Dermis microvascular lymphatic vessel endothelial cell (primary cell): ENCODE measurements at places on chromosomes 2 and 18. TPM values are rescaled to one million over a fixed set of nuclear protein-coding genes. Genes with fewer than 3 reads are reported as not detected.

- DNase-seq: no peak
These were observed 125.9 kb downstream of the MSH2 start for GRCh38 chr2:47528874-47529273.

- DNase-seq: no peak
These were observed 868 bp downstream of the HSBP1L1 start for GRCh38 chr18:79965119-79965902.

- no peak for DNase-seq
These were observed 176.0 kb downstream of the SMAD2 start for GRCh38 chr18:47754311-47755101.

- DNase-seq: no peak
These were observed 148.8 kb downstream of the ANKRD44 start for GRCh38 chr2:197161774-197162173.

DNA sequence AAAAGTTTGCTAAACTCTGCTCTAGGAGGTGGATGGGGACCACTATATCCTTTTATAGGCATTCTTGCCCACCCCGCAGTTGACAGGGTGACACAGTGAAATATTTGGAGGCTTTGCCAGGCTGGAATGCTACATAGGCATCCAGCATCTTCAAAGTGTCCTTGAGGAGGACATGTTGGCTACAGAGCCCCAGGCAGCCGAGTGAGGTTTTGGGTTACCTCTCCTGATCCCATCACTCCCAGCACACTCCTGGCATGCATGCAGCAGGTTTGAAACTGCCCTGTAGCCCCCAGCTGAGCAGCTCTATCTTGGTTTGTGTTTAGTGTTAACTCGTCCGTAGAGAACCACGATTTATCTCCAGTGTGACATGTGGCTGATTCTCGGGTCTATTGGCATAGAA is 7.3 kb downstream of the FOSL2 start:
- DNase-seq: no peak

- DNase-seq: no peak
These were observed 533.8 kb downstream of the ADCYAP1 start for GRCh38 chr18:1438458-1438910.

DNA sequence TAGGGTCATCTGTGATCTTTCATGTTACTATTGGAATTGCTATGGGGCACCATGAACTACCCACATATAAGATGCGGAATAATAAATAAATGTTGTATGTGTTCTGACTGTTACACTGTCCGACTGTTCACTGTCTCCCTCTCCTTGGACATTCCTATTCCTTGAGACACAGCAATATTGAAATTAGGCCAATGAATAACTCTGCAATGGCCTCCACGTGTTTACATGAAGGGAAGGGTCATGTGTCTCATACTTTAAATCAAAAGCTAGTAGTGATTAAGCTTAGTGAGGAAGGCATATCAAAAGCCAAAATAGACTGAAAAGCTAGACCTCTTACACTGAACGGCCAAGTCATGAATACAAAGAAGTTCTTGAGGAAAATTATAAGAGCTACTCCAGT is 751.3 kb downstream of the SOCS6 start:
- no peak for DNase-seq

GRCh38 chr2:173132531-173132930 is 56.9 kb downstream of the MAP3K20 start:
- DNase-seq: no peak

DNA sequence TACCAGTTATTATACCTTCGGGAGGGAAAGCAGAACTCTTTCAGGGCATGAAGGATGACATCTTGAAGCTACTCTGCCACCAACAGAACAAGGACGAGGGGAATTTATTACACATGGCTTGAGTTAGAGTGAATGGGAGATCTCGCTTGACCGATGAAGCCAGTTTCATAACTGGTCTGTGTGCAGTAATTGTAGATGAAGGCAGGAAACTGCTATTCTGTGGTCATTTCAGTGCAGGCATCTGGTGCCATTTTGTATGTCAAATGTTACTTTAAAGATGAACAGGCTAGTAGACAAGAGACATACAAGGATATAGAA is 20.5 kb downstream of the GREB1 start:
- DNase-seq: no peak

DNA sequence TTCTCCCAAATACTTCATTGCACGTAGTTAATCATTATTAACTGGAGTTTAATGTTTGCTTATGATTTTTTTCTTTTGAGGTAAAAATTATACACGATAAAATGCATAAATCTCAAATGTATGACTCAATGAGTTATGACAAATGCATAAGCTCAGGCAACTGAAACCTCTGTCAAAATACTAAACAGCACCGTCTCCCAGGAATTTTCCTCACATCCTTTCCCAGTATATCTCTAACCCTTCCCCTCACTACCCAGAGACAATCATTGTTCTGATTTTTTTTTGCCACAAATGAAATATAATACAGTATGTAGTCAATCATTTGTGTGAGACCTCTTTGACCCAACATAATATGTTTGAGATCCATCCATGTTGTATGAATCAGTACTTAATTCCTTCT is 606.5 kb downstream of the CPS1 start:
- no peak for DNase-seq

DNA sequence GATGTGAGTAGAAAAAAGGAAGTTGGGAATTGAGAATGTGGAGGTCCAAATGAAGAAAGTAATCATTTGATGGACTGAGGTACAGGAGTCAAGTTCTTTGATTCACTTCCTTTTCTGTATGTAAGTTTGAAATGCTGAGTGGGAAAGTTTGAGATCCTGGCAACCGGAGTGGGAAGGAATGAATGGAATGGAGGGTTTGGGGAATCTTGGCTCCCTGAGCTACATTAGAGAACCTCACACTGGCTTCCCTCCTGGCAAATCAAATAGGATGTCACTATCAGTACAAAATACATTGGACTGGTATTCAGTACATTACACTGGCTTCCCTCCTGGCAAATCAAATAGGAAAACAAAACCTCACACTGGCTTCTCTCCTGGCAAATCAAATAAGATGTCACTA is 9.8 kb upstream of the RNF138 start:
- peak; percentile 4 for DNase-seq

GRCh38 chr2:217048730-217049129 is 188.9 kb upstream of the TNP1 start:
- no peak for DNase-seq

GRCh38 chr2:46569061-46569560 is 89.7 kb downstream of the TMEM247 start:
- DNase-seq: no peak

GRCh38 chr2:119350311-119350998 is 16.2 kb downstream of the C2orf76 start:
- DNase-seq: no peak

DNA sequence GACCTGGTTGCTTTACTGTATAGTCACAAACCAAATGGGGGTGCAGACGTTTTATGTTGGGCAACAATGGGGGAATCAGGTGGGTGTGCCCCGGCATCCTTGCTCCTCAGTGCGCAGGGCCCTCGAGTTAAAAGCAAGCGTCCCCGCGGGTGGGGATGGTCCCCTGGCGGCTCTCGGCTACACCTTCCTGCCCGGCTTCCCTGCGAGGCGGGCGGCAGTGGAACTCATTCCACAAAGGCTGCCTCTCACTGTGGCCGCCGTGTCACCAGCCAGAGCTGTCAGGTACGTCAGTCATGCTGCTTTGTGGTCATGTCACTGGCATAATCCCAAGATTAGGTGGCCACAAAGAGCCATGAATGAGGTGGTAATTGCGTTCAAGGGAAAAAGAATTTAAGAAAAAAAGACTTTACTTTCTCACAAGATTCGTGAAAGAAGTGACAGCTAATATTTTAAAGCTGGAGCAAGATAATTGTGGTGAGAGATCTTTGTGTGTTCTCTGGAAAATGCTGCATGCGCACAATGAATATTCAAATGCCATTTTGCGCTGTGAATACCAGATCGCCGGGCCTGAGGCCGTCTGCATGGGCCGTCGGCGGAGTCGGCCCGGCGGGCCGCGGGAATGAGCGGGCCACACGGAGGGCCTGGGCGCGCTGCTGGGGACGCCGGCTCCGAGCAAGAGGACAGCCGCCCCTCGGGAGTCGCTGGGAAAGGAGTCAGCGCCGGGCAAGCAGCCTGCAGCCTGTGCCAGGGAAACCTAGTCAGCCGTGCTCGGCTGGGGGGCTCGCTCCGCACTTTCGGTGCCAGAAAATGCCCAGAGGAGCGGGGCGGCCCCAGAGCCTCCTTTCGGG is 82.3 kb upstream of the LDLRAD4 start:
- peak; percentile 8 for DNase-seq

DNA sequence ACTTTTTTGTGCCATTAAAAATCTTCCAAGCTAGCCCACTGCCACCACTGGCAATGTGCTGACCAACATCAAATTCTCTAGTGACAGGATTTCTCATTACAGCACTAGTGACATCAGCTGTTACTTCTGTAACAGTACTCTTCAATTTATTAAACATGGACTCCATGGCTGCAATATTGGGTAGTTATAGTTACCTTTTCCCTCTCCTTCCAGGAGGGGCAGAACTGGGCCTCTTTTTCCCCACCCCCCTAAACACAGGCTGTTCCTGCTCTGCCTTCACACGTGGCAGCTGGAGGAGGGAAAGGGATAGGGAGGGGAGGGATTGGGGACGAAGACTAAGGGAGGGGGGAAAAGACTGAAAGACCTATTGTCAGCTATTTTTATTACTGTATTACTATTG is 38.1 kb downstream of the TRAK2 start:
- DNase-seq: peak; percentile 5

DNA sequence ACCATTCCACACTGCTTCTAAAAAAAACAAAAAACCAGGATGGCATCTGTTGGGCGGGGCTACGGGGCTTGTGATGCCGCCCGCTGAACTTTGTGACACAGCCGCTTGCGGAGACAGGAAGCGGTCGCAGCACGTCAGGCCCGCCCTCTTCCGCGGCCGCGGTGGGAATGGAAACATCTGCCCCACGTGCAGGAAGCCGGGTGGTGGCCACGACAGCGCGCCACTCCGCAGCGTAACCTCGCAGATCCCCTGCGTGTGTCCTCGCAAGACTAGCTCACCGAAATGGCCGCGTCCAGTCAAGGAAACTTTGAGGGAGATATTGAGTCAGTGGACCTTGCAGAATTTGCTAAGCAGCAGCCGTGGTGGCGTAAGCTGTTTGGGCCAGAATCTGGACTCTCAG is 168.5 kb downstream of the SUCLG1 start:
- no peak for DNase-seq

GRCh38 chr2:109439390-109439786 is 174.4 kb downstream of the SEPTIN10 start:
- no peak for DNase-seq

DNA sequence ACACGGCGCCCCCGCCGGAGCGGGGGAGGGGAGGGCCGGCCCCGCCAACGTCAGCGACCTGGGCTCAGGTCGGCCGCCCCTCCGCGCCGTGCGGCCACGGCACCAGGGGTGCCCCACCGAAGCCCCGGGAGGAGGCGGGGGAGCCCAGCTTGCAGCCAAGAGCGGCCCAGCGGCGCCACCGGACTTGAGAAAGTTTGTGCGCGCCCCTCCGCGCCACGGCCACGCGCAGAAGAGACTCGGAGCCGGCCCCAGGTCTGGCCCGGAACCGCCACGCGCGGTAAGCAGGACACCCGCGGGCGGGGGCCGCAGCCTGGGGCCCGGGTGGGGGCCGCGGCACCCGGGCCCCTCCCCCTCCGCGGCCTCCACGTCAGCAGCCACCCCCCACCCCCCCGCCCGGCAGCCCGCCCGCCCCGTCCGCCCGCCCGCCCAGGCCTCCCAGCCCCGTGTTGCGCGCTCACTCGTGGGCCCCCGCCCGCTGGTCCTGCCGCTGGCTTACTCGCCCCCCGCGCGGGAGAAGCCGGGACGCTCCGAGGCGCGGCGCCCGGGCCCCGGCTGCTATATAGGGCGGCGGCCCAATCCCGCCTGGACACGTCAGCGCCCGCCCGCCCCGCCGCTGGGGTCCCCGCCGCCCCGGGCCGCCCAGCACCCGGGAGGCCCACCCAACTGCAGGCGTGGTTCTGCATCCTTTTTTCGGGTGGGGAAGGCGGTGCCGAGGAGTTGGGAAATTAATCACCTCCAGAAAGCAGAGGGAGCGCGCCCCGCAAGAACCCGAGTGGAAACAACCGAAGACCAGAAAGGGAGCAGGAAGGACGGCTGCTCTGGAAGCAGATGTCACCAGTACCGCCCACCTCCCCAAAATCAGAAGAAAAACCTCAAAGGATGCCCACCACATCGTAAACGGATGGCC is 42.9 kb downstream of the HDLBP start:
- DNase-seq: no peak

DNA sequence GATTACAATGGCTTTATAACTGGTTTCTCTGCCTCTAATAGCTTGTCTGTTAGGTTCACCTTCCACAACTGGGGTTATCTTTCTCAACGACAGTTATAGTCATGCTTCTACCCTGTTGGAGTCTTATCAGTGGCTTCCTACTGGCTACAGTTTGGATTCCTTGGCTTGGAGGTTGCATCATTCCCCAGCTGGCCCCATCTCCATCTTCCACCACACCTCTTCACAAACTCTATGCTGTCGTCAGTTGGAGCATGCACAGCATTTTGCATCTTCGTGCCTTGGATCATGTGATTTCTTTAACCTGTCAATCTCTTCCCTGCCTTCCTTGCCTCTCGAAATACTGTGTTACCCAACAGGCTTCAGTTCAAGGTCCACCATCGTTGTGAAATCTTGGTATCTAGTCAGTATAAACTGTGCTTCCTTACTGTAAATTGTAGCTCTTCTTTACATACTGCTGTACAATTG is 316.3 kb upstream of the CXCR4 start:
- DNase-seq: no peak

- no peak for DNase-seq
These were observed 175.6 kb downstream of the ARL6IP6 start for GRCh38 chr2:152894051-152894450.

- DNase-seq: no peak
These were observed 308.1 kb downstream of the ZEB2 start for GRCh38 chr2:144211826-144212225.

- DNase-seq: no peak
These were observed 142.1 kb downstream of the MYT1L start for GRCh38 chr2:2188941-2189340.

DNA sequence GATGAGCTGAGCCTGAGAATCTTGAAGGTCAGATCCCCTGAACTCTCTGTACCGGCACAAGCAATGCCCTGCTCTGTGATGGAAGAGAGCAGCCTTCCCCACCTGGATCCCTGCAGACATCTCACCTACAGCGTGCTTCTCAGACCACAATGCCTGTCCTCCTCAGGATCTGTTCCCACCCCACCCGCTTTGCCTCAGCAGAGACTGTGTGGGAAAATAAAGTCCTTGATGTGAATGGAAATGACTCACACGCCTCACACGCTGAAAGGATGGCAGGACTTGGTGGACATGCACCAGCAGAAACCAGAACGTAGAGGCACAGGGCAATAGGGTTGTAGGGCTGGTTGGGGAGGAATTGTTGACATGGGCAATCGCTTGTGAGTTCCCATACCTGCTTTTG is 117.9 kb upstream of the POU3F3 start:
- no peak for DNase-seq

Gene RAB17
- total RNA-seq: 11.8 and 12.3 TPM in 2 replicates

Gene C1QL2
- not detected in 2 replicates for total RNA-seq

Gene TTN
- total RNA-seq: 0.76 and 1.7 TPM in 2 replicates

Gene ST8SIA5
- total RNA-seq: under 0.01 TPM in 1 of 2 replicates, not detected in the other

Gene HAAO
- total RNA-seq: not detected in 2 replicates

Gene ADAM23
- 0.77 and 1.0 TPM in 2 replicates for total RNA-seq

Gene VSNL1
- 0.13 TPM in 1 of 2 replicates, not detected in the other for total RNA-seq

Gene SLC5A7
- total RNA-seq: not detected in 2 replicates

Gene APCDD1
- 0.25 TPM in 1 of 2 replicates, not detected in the other for total RNA-seq

Gene RAMP1
- not detected in 2 replicates for total RNA-seq

Gene TUBA4B
- not detected in 2 replicates for total RNA-seq

Gene MPP4
- total RNA-seq: 0.76 and 1.5 TPM in 2 replicates

Gene STEAP3
- 7.7 and 7.8 TPM in 2 replicates for total RNA-seq
